ENCODE measurements at places on chromosomes 6 and 20.

GRCh38 chr6:118717106-118717505, 65.7 kb upstream of the CEP85L start:
- DNase-seq: no peak

DNA sequence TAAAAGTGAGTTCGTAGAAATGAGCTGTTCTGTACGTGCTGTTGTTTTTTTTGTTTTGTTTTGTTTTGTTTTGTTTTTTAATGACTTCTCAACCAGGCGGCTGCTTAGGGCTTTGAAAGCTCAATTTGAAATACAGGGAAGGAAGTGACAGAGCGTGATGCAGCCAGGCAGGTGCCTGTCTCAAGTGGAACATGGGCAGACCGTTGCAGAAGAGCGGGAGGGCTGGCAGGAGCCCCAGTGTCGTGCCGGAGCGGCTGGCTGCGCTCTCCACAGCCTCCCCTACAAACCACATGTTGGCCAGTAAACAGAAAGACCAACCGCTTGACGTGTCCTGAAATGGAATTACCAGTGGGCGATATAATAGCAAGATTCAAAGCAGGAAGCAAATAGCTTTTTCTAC, 164.9 kb upstream of the RREB1 start:
- DNase-seq: no peak

GRCh38 chr6:18725449-18725848, 338.3 kb downstream of the RNF144B start:
- DNase-seq: no peak

DNA sequence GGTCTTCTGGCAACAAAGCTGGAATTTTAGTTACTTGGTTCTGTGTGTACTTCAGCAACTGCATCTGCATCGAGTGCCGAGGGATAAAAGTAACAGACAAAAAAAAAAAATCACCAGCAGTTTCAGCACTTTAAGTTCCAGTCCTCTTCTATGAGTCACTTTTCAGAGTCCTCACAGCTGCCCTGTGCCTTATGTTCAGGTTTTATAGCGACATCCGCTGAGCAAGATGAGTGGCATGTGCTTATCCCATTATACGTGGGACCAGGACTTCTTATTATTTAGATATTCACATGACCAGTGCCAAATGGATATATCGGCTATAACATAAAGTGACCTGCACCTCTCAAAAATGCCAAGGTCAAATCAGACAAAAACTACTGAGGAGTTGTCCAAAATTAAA, 242.9 kb downstream of the FOXA2 start:
- no peak for DNase-seq

DNA sequence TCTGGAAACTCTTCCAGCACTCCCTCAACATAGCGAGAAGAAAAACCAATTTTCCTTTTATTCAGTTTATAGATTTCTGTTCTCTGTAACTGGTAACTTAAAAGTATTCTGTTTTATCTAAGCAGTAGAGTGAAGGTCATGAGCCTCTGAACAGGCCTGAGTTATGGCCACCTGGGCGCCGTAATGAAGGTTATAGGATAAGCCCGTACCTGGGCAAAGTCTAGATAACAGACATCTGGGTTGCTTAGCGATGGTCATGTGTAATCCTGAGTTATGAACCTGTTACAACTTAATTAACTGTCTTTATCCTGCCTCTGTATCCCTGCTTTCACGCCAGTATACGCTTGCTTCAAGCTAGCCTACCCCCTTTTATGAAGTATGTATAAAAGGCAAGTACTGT, 13.0 kb upstream of the FAM217A start:
- DNase-seq: no peak

GRCh38 chr20:62736407-62737071, 27.9 kb downstream of the NTSR1 start:
- DNase-seq: no peak

- DNase-seq: no peak
These were observed 428.6 kb upstream of the GJE1 start for GRCh38 chr6:141704151-141704550.
